ENCODE measurements at places on chromosomes 2 and 18. TPM values are rescaled to one million over a fixed set of nuclear protein-coding genes. Genes with fewer than 3 reads are reported as not detected.

The CFAP53 gene
- total RNA-seq, result 0.35 TPM

The COL6A3 gene
- total RNA-seq, result 3.4 TPM

The AQP12B gene
- total RNA-seq, result not detected

The OXER1 gene
- not detected for total RNA-seq

- H3K27me3 ChIP-seq, result no peaks in the 10 kb centered on the region
- no peak overlapping the region for H3K27ac ChIP-seq
- DNase-seq, result no peak
Measured at GRCh38 chr18:78632111-78632541, 347.5 kb upstream of the SALL3 start.

The NYAP2 gene
- total RNA-seq, result 0.20 TPM

Data from CD4-positive, CD25-positive, alpha-beta regulatory T cell (primary cell).